Stimulated activated CD4-positive, alpha-beta T cell treated with anti-CD3 and anti-CD28 coated beads, Interleukin-1b, Interleukin-23, amount 100 ng/mL, for 1 hour (primary cell): ENCODE measurements at places on chromosomes 3 and 15.

DNA sequence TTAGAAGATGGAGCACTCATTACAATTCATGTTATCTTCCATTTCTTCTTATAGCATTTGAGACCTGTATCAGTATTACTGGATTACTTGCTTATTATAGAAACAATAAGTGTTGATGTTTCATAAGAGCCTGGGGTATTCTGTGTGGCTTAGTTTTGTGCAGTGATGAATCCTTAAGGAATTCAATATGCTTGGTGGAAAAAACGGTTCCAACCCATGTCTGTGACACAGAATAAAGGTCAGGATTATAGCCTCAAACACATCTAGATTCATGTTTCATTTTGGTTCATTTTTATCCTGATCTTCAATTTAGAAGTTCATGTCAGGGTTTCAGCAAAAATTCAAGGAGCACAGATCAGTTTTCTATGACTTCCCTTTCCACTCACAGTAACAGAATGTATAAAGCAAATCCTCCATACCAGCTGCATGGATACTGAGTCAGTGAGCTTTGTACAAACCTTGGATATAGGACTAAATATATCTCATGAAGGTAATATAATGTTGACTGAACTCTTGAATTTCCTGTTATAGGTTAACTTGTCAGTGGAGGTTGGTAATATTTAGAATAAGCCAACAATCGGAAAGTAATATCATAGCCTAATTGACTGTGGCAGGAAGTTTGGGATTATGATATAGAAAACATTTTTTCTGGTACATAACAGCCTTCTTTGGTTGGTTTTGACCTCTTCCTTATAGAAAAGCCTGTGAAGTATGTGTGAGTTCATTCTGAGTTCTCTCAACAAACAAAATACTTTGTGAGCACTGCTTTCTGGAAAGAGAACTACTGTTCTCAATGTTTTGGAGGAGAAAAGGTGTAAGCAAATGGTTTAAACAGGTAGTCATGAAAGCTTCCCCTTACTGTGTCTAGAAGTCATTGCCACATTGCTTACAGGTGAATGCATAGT lies 218.2 kb upstream of the TPM1 start:
- DNase-seq: no peak

DNA sequence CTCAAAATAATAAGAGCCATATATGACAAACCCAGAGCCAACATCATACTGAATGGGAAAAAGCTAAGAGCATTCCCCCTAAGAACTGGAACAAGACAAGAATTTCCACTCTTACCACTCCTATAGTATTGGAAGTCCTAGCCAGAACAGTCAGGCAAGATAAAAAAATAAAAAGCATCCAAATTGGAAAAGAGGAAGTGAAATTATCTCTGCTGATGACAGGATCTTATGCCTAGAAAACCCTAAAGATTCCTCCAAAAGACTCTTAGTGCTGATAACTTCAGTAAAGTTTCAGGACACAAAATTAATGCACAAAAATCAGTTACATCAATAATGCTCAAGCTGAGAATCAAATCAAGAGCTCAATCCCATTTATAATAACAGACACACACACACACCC lies 45.9 kb upstream of the SLC2A2 start:
- DNase-seq: no peak

- no peak for DNase-seq
These were observed 1114.2 kb downstream of the NSUN3 start for GRCh38 chr3:95177096-95177495.

GRCh38 chr3:46711305-46711704 lies 6.4 kb downstream of the PRSS50 start:
- no peak for DNase-seq

- DNase-seq: no peak
These were observed 312.1 kb upstream of the TGFBR2 start for GRCh38 chr3:30294241-30294667.

GRCh38 chr3:70615286-70615685 lies 302.8 kb upstream of the MDFIC2 start:
- DNase-seq: no peak

DNA sequence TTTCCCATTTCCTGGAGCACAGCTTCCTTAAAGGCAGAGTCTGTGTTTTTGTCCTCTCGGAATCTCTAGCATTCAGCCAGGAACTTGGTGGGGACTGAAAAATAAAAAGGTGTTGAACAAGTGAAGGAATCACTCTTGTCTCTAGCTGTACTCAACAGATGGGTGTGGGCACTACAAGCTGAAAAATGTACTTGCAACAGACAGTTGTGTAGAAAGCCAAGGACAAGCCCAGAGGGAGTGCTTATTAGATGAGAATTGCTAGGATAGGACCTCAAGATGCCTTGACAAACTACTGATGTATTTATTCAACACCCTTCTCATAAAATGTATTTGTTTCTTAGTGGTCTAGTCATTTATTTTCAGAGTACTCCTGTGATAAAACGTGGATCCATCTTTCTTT lies 95.1 kb downstream of the CHCHD6 start:
- DNase-seq: no peak

GRCh38 chr15:27027229-27027628 lies 56.2 kb downstream of the GABRG3 start:
- DNase-seq: no peak

DNA sequence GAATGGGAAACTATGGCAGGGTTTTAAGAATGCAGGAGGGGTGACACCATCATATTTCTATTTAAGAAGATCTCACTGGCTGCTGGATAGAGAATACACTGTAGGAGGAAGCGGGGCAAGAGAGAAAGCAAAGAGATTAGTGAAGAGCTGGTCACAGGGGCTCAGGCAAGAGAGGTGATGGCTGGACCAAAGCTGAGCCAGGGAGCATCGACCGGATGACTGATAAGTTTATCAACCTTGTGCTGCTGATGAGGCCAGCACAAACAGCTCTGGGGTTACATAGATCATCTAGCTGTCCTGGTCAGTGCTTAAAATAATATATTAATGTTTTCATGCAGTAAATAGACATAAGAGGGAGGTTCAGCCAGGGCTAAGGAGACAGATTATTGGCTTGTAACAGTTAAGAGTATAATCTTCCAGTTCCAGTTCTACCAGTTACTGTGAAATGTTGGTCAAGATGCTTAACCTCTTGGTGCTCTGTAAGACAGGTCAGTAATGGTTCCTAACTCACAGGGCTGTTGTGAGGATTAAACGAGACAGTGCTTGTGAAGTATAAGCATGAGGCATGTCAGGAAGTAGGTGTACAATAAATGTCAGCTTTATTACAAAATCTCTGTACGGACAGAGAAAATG lies 201.0 kb upstream of the FEZF2 start:
- no peak for DNase-seq

GRCh38 chr3:152738656-152739055 lies 96.3 kb upstream of the P2RY1 start:
- DNase-seq: no peak

DNA sequence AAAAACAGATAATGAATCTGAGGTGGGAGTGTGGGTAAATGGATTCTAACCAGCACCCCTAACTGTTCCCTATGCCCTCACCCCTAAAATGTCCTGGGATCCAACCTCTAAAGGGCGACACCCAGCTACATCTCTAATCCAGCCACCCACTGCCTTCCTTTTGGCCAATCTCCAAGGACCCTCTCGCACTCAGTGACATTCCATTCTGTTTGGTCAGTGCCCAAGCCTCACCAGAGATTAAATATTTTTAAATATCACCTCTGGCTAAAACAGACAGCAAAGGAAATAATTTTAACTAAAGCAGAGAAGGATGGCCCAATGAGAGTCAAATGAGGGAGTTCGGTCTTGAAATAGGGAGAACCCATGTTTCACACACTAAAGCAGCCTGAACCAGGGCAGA lies 19.9 kb upstream of the SCN10A start:
- no peak for DNase-seq

DNA sequence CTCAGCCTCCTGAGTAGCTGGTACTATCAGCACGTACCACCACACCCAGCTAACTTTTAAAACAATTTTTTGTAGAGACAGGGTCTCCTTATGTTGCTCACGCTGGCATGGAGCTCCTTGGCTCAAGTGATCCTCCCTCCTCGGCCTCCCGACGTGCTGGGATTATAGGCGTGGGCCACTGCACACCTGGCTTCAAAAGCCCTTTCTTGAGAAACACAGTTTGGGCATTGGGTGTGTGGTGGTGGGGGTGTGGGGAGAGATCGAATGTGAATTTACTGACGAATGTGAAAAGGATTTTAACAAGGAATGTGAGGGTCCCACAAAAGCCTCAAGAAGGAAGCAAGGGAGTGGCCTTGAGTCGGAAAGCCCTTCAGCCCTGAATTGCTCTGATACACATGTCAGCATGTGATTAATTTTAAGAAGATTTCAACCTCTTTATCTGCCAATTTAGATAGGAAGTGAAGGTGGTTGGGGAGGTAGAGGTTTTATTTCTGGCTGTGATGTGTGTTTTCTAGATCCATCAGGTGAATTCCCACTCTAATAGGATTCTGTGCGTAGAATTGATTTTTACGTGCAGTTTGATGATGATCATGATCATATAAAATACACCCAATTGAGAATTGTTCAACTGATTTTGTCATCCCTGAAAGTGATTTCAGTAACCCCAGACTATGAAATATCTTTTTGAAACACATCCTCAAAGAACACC lies 1.1 kb downstream of the CCR4 start:
- DNase-seq: no peak
